Kasumi-1 (cell line): ENCODE measurements at places on chromosomes 7 and 10.
A peak's percentile ranks its signal among the peaks of the same experiment; 100 is the strongest.

- DNase-seq = no peak
These were observed 76.9 kb upstream of the LANCL2 start for GRCh38 chr7:55288070-55288824.

DNA sequence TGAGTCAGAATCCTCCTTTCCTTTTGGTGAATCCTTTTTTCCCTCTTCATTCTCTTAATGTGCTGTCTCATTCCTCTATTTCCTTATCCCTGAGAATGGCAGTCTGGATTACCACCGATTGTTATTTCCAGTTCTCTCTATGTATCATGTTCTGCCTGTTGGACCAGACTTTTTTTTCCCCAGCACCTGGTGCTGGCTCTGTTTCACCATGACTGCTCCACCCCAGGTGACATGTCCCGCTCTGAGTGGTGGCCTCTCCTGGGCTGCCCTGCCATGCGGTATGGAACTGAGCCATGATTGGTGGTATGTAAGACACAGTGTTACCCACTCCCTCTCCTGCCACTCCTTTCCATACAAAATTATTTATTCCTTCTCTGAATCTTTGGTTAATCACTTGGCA lies 399.9 kb downstream of the GATA3 start:
- no peak for DNase-seq

GRCh38 chr10:102399217-102400021 lies 3.9 kb downstream of the NFKB2 start:
- DNase-seq = peak; percentile 93

DNA sequence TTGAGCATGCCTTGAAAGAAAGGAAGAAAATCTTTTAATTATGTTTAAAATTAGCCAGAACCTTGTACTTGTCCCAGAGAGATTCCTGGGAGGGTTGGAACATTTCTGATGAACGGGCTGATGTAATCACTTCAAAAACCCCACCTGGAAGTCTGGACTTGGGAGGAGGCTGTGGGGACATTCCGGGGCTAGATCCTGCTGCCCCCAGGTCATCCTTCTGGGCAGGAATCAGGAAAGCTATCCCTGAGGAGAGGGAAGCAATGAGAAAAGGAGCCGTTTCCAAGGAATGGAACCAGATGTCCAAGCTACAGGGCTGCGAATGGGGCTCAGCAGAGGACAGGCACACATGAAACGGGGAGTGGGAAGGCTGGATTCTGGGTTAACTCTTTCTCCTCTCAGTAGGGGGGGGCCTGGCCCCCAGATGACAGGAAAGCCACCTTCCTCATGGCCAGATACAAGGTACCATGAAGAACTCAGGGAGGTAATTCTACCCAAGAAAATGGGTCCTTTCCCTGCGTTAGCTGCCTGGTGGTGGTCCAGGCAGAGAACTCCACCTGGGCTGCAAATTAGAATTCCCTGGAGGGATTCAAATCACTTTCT lies 280.1 kb downstream of the TCF7L2 start:
- DNase-seq = no peak

- no peak for DNase-seq
These were observed 43.7 kb downstream of the CPXM2 start for GRCh38 chr10:123847686-123848432.

GRCh38 chr10:75493464-75493863 lies 62.0 kb downstream of the LRMDA start:
- no peak for DNase-seq

DNA sequence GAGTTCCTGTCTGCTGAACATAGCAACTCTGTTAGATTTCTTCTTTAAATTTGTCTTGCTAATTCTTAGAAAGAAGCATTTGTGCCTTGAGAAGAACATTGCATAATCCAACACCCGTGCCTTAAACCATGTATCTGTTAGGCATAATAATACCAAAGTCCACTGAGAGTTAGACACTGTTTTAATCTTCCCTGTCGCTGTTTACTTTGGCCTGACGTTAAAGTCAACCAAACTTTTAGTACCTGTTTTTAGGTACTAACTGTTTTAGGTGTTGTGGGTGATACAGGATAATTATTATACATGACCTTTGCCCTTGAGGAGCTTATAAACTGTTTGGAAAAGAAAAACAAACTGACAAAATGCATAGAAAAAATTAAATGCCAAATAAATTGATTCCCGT lies 43.6 kb downstream of the KLHDC10 start:
- no peak for DNase-seq
